ENCODE measurements at places on chromosomes 11 and 22.
A peak's percentile ranks its signal among the peaks of the same experiment; 100 is the strongest.

DNA sequence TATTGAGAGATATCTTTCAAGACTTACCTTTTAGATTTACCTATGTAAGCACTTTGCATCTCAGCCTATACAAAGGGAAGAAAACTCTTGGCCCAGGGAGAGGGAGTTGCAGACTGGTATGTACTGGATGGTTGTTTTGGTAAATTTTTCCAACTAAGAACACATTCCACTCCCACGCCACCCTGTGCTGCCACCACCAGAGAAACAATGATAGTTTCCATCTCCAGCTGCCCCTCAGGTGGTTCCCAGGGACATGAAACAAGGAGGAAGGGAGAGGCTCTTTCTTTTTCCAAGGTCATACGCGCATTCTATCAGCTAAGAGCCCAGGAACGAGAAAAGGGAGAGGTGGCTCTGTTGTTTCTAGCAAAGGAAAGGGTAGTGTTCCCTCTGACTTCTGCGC lies 34.4 kb downstream of the CCDC34 start:
- no peak for DNase-seq

- peak; percentile 21 for DNase-seq
Measured at GRCh38 chr11:65217441-65218423, 36.0 kb downstream of the CAPN1 start.

DNA sequence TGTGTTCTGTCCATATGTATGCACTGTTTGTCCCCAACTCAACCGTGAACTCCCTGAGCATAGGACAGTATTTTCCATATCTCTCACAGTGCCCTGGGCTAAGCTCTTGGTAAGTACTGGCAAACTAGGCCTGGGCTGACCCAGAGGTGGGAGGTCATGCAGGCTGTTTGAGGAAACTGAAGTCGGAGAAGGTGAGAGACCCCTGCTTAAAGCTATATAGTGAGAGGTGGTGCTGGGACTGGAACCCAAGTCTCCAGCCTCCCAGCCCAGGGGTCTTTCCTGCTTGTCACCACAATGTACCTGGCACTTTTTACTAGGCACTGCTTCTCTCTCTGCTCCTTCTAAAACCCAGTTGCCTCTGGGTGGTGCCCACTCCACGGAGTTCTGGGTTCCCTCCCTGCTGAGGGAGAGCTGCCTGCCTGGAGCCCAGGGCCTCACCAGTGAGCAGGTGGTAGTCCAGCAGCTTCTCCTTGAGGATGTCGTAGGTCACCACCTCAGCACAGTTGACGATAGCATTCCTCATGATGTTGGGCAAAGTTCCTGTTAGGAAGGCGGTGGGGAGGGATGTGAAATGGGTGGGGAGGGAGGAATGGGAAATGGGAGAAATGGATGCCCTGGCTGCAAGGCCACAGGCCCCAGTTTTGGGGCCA lies 4.7 kb downstream of the UCP3 start:
- DNase-seq = no peak

GRCh38 chr11:2750682-2751522 lies 51.1 kb upstream of the KCNQ1OT1 start:
- DNase-seq = peak; percentile 73

GRCh38 chr11:94549146-94549545 lies 5.4 kb downstream of the FUT4 start:
- DNase-seq = no peak

DNA sequence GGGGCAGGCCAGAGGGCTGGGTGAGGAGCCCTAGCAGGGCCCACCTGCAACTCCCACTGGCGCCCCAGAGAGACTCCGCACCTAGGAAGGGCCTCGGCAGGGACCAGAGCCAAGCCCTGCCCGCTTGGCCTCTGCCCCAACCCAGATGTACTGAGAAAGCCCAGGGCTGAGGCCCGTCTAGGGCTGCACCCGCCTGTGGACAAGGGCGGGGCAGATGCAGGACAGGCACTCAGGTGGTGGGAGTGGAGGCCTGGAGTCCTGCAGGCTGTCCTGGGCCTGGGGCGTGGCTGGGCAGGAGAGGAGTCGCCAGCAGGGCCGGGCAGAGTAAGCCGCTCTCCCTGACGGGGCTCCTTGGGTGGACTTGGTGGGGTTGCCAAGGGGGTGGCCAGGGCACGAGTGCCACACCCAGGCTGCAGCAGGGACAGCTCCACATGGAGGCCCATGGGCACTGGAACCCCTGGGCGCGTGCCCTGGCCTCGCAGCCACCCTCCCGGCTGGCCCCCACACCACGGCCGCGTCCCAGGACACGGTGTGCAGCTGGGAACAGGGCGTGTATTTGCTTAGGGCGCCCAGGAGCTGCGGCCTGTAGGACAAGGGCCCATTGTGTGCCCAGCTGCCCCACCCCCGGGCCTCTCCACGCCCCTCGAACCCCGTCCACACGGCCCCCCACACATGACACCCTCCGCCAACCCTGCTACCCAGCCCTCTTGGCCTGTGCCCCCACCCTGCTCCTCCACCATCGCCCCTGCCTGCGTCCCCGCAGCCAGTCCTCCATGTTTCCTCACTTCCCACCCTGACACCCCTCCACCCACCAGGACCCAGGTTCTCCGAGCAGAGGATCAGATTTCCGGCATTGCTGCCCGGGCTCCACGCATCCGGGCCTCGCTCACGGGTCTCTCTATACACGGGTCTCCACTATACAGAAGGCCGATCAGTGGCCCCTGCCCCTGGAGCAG lies 11.3 kb upstream of the PIM3 start:
- peak; percentile 91 for DNase-seq

- no peak for DNase-seq
Measured at GRCh38 chr11:116881143-116881542, 43.7 kb upstream of the APOA1 start.

DNA sequence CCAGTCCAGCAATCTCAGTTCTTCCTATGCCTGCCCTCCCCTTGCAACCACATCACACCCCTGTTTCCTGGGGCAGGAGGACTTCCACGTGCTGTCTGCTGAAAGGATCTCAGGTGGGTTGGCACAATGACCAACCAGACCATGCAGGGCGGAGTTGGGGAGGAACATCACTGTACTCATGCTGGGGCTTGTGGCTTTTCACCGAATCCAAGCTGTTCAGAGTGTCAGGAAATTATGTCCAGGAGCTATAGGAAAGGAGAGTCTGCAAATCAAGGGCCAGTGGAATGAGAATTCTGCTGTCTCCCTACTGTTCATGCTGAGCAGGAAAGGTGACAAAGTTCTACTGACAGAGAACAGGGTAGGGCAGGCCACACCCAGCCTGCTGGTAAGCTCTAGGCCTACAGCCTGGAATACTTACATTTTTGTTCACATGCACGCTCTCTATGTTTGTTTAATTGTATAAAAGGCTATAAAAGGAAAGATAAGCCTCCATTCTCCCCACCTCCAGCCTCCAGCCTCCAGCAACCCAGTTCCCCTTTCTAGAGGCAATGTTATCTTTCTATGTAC lies 1.7 kb upstream of the PLAAT2 start:
- no peak for DNase-seq

- DNase-seq = no peak
Measured at GRCh38 chr11:78399136-78399535, 18.5 kb downstream of the GAB2 start.

- no peak for DNase-seq
Measured at GRCh38 chr11:126874831-126875230, 125.7 kb downstream of the KIRREL3 start.

DNA sequence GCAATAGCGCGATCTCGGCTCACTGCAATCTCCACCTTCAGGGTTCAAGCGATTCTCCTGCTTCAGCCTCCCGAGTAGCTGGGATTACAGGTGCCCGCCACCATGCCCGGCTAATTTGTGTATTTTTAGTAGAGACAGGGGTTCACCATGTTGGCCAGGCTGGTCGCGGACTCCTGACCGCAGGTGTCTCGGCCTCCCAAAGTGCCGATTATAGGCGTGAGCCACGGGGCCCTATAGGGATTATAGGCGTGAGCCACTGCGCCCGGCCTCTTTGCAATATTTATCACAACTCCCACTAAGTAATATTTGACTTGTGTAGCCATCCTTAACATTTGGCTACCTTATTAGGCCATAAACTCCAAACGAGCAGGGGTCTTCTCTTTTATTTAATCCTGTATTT lies 879 bp upstream of the CUL5 start:
- no peak for DNase-seq

DNA sequence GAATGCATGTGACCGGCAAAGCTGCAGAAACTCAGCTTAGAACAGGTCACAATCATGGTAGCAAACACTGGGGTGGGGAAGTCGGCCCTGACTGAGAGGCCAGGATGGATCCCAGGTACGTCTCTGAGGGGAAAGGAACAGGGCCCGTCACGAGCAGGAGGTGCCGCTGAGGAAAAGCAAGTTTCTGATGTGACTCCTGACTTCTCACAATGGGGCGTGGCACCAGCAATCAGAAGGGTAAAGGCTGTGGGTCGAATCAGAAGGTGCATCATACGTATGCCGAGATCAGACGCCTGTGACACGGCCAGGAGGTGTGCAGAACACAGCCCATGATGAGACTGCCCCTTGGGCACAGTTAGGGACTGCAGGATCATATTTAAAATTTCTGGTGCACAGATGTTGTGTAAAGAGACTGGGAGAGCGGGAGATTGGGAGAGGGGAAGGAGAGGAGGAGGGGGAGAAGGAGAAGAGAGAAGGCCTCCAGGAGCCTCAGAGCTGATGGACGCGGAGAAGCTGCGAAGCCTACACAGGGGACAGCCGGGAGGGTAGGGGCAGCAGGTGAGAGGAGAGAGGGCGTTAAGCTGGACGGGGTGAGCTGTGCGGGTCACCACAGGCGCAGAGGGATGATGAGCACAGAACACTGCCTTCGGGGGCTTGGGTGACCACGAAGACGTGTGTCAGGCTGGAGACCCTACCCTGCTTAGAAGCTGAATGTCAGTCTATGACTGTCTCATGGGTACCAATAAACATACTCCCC lies 30.7 kb downstream of the KRTAP5-5 start:
- DNase-seq = no peak

DNA sequence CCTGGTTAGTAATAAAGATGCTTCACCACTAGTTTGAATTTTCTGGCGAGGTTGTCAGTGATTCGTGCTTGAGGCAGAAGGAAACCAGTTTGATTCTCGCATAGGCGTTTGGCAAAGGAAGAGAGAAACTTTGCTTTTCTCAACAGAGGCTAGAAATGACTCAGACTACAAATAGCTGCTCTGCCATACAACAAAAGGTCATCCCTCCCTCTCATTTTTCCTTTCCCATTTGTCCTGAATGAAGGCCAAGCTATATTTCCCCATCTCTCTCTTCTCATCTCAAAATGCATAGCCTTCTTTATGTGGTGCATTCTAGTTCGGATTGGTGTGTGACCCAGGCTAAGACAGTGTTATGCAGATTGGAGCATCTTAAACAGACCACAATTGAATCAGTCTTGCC lies 741.4 kb downstream of the NTM start:
- no peak for DNase-seq

DNA sequence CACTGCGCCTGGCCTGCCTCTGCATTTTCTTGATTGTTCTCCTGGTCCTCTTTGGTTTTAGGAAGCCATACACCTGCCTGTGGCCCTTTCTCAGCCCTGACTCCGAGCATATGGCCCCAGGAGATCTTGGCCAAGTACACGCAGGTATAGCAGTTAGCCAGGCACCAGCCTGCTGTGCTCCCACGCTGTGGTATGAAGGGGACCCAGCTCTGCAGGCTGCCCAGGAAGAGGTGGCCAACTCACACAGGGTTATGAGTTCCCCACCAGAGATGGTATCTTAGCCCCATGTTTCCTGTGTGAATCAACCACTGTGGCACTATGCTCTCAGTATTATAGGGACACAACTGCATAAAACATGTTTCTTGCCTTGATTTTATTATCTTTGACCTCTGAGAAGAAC lies 31.1 kb downstream of the SGSM3 start:
- DNase-seq = no peak

DNA sequence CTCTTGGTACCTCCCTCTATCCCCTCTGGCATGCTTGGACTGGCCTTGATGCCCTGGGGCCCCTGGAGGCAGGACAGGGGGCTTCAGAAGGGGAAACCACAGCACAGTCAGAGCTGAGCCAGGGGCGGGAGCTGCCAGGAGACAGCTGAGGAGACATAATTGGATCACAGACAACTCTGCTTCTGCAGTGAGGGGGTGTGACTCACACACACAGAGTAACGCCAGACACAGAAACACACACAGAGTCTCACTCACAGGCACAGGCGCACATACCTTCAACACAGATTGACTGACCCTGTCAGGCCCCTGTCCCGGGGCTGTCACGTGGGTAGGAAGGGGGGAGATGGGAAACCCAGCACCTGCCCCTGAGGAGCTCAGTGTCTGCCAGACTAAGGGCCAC lies 20.6 kb downstream of the STARD10 start:
- DNase-seq = peak; percentile 64

DNA sequence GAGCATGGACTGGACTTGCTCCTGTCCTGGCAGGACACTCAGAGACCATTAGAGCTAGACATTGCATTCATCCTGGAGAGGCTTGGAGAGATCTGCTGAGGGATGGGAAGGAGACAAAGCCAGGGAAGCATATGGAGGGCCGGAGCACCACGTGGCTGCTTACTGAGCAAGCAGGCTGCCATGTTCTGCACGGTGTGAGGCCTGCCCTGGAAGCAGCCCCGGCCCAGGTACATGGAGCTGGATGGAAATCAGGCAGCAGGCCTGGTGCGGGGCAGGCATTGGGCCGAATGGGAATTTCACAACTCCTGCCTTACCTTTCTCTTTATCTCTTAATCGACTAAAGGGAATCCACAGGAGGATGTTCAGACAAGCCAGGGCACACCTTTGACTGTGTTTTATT lies 371.5 kb downstream of the OPCML start:
- DNase-seq = no peak

DNA sequence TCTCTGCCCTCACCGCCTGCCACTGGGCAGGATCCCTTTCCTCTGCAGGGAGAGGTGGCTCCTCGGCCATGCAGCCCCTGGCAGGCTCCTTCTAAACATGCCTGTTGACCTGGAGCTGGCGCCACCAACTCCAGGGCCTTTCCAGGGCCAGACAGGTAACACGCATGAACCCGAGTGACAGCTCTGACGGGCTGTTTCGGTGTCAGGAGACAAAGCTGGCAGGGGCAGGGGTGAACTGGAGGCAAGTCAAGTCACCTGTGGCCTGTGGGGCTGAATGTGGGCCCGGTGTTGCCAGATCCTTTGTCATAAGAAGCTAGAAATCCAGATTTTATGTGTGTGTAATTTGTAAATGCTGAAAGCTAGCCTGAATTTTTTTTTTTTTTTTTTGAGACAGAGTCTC lies 11.3 kb downstream of the C22orf23 start:
- no peak for DNase-seq

- DNase-seq = no peak
Measured at GRCh38 chr11:36741515-36741914, 143.5 kb upstream of the RAG2 start.

DNA sequence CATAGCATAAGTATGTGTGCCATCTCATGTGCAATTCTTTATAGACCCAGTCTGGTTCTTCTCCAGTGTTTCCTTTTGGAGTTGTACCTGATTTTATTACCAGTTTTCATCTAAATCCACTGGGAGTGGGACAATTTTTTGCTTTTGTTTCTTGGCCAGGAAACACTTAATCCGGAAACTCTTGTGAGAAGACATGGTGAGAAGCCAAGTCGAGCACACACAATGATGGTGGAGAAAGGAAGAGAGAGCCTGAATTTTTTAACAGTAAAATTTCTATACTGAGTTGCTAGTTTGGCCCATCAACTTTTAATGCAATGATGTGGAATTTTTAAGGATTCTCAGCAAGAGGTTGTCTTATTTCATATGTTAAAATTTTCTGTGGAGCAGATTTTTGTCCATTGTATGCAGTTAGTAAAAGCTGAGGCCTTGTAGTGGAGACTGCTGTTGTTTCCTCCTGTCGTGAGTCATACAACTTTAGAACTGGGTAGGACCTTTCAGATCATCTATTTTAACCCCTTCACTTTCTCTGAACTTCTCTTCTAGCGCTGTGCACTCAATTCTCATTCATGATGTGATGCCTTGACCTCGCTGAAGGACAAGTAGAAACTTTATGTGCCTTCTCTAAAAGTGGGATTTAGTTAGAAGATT lies 17.1 kb downstream of the FAR1 start:
- DNase-seq = no peak

GRCh38 chr11:70040452-70040851 lies 37.7 kb upstream of the ANO1 start:
- no peak for DNase-seq

All from pancreas (tissue), 10 donors.